ENCODE measurements at places on chromosomes 3 and 15. TPM values are rescaled to one million over a fixed set of nuclear protein-coding genes. Genes with fewer than 3 reads are reported as not detected.
A peak's percentile ranks its signal among the peaks of the same experiment; 100 is the strongest.

The TP63 gene
- total RNA-seq: 1.8 TPM

The ZIC4 gene
- 0.29 TPM for total RNA-seq

The CNTN4 gene
- total RNA-seq: not detected

The TJP1 gene
- total RNA-seq: 74.3 TPM

The CYP1A2 gene
- not detected for total RNA-seq

The CLSTN2 gene
- total RNA-seq: under 0.01 TPM

The GOLGA8S gene
- total RNA-seq: under 0.01 TPM

DNA sequence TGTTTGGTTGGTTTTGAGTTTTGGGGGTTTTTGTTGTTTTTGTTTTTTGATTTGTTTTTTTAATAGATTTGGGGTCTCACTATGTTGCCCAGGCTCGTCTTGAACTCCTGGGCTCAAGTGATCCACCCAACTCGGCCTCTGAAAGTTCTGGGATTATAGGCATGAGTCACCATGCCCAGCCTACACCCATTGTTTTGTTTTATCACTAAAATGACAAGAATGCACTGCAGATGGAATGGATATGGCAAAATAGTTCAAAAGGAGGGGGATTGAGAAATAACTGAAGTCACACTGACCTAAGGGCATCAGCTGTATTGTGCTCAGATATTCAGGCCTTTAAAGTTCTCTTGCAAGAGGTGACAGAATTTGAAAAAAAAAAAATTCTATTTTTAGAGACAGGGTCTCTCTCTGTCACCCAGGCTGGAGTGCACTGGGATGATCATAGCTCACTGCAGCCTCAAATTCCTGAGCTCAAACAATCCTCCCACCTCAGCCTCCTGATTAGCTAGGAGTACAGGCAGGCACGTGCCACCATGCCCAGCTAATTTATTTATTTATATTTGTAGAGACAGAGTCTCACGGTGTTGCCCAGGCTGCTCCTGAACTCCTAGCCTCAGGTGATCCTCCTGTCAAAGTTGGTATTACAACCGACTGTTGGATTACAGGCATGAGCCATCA lies 4.4 kb upstream of the RASA2 start:
- peak; percentile 93 for DNase-seq

DNA sequence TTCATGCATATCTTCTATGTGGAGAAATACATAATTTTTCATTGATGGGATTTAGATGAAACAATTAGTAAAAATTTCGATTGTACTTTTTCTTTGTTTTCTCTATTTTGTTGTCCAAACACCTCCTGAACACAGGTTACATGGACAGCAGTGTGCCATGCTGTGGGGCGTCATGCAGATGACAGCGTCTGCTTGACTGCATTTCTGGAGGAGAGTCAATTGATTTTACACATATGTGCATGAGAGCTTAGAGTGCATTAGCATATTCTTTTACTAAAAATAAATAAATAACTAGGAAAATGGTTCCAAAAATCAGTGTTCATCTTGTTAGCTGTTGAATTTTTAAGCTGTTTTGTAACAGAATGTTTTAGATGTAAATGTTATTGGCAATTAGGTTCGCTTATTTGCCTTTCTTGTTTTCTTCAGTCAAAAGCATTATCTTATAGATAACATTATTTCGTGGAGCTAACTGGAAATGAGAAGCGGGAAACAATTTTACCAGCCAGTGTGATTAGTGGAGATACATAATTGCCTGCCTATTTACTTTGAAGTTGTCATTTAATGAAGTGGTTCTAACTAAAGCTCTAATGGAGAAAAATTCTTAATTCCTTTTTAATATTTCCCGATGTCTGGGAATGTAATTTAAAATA lies 82.7 kb upstream of the VGLL3 start:
- no peak for DNase-seq

DNA sequence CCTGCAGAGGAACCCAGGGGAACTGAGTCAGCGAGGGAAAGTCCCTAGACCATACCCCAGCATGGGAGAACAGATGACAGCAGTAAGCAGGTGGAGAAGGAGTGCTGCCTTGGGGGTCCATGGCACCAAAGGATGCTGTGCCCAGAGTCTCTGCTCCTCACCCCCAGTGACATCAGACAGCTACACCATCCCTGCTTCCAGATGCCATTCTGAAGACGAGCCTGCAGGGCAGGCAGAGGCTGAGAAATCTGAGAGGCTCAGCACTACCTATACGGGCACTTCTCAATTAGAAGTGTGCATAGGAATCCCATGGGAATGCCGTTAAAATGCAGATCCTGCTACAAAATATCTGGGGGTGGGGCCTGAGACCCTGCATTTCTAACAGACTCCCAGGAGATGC lies 211.3 kb upstream of the NSMCE3 start:
- no peak for DNase-seq

DNA sequence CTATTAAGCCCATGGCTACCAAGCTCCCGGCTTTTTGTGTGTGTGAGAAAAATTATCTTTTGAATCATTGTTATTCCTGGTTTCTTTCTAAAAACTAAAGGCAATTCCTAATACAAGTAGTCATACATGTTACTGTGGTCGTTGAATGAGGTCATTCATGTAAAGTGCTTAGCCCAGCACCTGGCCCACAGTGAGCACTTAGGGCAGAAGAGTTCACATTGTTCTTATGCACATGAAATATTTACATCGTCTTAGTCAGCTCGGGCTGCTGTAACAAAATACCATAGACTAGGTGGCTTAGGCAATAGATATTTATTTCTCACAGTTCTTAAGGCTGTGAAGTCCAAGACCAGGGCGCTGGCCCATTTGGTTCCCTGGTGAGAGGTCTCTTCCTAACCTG lies 216.1 kb downstream of the SHQ1 start:
- no peak for DNase-seq

- no peak for DNase-seq
These were observed 153.8 kb downstream of the OPA1 start for GRCh38 chr3:193746832-193747231.

- DNase-seq: peak; percentile 91
These were observed 35.0 kb upstream of the ABHD17C start for GRCh38 chr15:80660119-80660518.

DNA sequence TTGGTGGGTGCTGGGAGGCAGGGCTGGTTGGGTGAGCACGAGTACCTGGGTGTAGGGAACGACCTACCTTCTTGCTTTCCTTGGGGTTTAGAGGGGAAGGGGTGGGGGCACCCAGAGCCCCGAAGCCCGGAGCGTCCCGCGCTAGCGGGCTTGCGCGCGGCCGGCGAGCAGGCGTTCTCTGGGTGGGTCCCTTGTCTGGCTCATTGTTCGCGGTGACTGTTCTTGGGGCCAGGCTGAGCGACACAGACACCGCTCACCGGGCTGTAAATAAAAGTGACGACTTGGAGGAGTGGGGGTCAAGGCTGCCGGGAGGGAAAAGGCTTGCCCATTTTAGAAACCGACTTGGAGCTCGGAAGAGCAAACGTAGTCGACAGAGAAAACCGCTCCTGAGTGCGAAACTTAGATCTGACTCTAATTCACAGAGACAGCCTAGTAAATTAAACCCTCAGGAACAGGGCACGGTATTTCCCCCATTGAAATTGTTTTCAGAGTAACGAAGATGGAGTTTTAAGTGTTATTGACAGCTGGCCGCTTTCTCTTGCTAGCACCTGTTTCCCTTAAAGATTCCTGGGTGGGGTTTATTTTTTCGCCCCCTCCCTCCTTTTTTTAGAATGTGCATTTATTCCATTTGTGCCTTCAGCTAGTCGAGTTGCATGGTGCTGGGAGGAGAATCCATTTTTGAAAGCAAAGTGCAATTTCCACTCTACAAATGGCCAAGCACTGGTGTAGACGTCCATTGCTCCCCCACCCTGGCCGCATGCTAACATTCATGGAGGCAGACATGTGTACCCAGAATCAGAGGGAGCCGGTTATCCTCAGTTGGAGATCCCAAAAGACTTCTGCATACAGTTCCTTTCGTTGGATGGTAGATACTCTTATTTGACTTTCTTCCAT lies 532.1 kb upstream of the SEMA6D start:
- no peak for DNase-seq

- DNase-seq: peak; percentile 91
These were observed 27.3 kb upstream of the FGD5 start for GRCh38 chr3:14791343-14791945.

DNA sequence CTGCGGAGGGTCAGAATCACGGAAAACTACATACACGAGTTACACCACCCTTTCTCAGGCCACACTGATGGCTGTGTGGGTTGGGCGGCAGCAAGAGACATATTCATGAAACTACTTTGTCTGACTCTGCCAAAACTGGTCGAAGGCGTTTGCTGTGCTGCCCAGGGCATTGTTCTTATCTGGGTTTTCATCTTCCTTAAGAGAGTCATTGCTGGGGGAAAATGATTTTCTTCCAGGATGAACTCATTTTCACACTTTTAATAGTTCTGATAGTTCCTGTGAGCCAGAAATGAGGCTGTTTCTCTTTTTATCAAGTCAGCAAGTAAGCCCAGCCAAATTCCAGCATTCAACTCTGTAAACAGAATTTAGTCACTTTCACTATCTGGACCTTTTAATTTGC lies 47.6 kb downstream of the TRIM71 start:
- DNase-seq: peak; percentile 68

Data from osteoblast (primary cell).